Activated naive CD4-positive, alpha-beta T cell treated with anti-CD3 and anti-CD28 coated beads for 36 hours (primary cell): ENCODE measurements at places on chromosomes 4 and X. TPM values are rescaled to one million over a fixed set of nuclear protein-coding genes. Genes with fewer than 3 reads are reported as not detected.
A peak's percentile ranks its signal among the peaks of the same experiment; 100 is the strongest.

The RNF175 gene
- total RNA-seq = 1.4 TPM

The SLC9A7 gene
- total RNA-seq = 10.1 TPM

The IGSF1 gene
- not detected for total RNA-seq

The MTNR1A gene
- not detected for total RNA-seq

The RADX gene
- total RNA-seq = 14.8 TPM

The TLL1 gene
- total RNA-seq = not detected

The PSAPL1 gene
- not detected for total RNA-seq

The TET2 gene
- 36.1 TPM for total RNA-seq

The TBX22 gene
- total RNA-seq = not detected

The DIPK2B gene
- total RNA-seq = not detected

- H3K27me3 ChIP-seq = peaks cover 2% of the 10 kb centered on the region
- no peak for DNase-seq
- no peak overlapping the region for H3K27ac ChIP-seq
These were observed 363.5 kb upstream of the EMCN start for GRCh38 chr4:100881283-100881682.

- H3K4me3 ChIP-seq = peak overlapping the region; percentile 3
- peak; percentile 40 for DNase-seq
- peak overlapping the region; percentile 54 for H3K27ac ChIP-seq
These were observed 2.7 kb upstream of the XKRX start for GRCh38 chrX:100931218-100931924.

DNA sequence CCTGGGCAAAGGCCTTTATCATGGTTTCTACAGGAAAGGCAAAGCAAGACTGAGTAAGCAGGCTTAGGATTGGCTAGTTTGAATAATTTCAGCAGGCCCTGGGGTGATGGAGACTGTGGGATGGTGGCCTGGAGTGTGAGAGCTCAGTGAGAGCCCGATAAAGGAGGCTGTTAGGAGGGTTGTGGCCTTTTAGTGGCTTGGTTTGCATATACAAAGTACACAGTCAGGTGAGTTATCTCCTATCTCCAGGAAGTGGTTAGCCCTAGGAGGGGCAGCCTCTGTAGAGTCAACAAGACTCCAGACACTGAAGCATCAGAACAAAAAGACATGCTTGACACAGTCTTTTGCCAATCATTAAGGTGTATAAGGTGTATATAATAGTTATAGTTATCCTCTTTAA is 157.2 kb downstream of the CFAP299 start:
- peak overlapping the region; percentile 57 for H3K27ac ChIP-seq
- H3K27me3 ChIP-seq = no peaks in the 10 kb centered on the region
- no peak overlapping the region for H3K4me3 ChIP-seq
- peaks cover 46% of the 10 kb centered on the region for H3K4me1 ChIP-seq

- H3K4me1 ChIP-seq = peaks cover 51% of the 10 kb centered on the region
- no peaks in the 10 kb centered on the region for H3K36me3 ChIP-seq
- H3K4me3 ChIP-seq = no peak overlapping the region
- no peaks in the 10 kb centered on the region for H3K27me3 ChIP-seq
These were observed 5.2 kb upstream of the TMEM156 start for GRCh38 chr4:39037491-39037825.

DNA sequence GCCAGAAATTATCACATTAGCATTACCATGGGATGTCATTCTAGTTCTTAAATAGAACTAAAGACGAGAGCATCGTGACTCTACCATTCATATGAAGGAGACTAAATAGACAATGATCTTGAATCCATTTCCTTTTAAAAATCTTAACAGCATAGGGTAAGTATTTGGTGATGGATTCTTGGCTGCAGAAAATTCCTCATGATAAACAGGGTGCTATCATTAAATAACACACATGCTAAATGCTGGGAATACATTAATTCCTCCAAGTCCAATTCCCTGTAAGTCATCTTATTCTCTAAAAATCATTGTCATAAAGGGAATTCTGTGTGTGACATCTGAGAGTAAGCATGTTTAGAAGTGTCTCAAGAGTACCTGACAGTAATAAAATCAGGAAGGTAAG is 470.4 kb upstream of the MAGEB2 start:
- DNase-seq = no peak
- no peaks in the 10 kb centered on the region for H3K36me3 ChIP-seq
- no peaks in the 10 kb centered on the region for H3K27me3 ChIP-seq
- H3K4me3 ChIP-seq = no peak overlapping the region
- no peaks in the 10 kb centered on the region for H3K4me1 ChIP-seq

- H3K4me3 ChIP-seq = peak overlapping the region; percentile 90
- peak overlapping the region; percentile 99 for H3K27ac ChIP-seq
- H3K36me3 ChIP-seq = no peaks in the 10 kb centered on the region
- no peak for DNase-seq
These were observed 24.2 kb downstream of the FAM156A start for GRCh38 chrX:52933976-52934703.

DNA sequence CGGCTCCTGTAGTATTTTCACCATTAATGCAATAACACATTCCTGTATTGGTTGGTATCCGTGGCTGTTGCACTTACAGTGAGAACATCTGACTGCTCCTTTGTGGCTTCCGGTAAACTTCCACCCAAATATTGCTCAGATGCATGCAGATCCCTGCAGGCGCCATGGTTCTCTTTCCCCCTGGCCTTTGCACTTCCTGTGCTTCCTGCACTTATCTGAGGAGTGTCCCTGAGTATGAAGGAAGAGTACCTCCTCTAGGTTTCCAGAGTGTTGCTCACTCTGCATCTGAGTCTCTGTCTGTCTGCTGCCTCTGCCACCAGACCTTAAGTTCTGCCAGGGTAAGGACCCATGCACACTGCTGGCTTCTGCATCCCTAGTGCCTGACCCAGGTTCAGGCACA is 117.2 kb upstream of the SLC34A2 start:
- DNase-seq = no peak
- H3K4me1 ChIP-seq = no peaks in the 10 kb centered on the region
- H3K27ac ChIP-seq = no peak overlapping the region
- H3K4me3 ChIP-seq = no peak overlapping the region

DNA sequence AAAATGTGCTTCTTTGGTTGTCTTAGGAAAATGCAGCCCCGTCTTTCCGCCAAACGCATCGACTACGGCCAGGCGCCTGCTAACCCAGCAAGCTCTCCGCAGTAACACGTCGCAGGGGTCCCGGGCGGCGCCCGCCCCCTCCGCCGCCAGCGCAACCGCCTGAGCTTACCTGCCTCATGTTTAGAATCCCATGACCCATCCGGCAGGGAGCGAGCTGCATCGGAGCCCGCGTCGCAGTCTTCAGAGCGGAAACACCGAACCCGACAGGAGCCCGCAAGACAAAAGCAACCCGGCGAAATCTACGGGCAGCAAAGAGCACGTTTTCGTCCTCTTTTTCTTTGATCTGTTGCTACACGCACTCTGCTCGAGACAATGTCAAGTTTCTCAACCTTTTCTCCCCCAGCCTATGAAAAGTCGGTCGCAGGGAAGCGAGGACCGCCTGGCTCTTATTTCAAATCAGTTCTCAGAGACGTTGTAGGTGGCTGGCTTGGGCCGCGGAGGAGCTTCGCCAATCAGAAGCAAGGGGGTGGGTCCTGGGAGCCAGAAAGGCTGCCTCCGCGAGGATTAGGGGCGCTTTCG is at the start of gene MID1:
Gene MID1 (minus strand): TSS at position 465 of the 579 bp plus-strand sequence. CDS start 53,038 bp downstream, outside the sequence.
- H3K27me3 ChIP-seq = peaks cover 32% of the 10 kb centered on the region
- DNase-seq = peak; percentile 15
- H3K36me3 ChIP-seq = no peaks in the 10 kb centered on the region
- H3K4me3 ChIP-seq = peak within 1 kb of the TSS; percentile 57
- H3K27ac ChIP-seq = no peak within 1 kb of the TSS

GRCh38 chr4:174260099-174260498 is 23.4 kb downstream of the FBXO8 start:
- no peaks in the 10 kb centered on the region for H3K27me3 ChIP-seq
- no peak for DNase-seq

- no peaks in the 10 kb centered on the region for H3K27me3 ChIP-seq
- peak overlapping the region; percentile 31 for H3K27ac ChIP-seq
- no peak for DNase-seq
- H3K36me3 ChIP-seq = peaks cover 52% of the 10 kb centered on the region
- H3K4me1 ChIP-seq = peaks cover 78% of the 10 kb centered on the region
These were observed 13.3 kb downstream of the HNRNPD start for GRCh38 chr4:82360298-82361177.

DNA sequence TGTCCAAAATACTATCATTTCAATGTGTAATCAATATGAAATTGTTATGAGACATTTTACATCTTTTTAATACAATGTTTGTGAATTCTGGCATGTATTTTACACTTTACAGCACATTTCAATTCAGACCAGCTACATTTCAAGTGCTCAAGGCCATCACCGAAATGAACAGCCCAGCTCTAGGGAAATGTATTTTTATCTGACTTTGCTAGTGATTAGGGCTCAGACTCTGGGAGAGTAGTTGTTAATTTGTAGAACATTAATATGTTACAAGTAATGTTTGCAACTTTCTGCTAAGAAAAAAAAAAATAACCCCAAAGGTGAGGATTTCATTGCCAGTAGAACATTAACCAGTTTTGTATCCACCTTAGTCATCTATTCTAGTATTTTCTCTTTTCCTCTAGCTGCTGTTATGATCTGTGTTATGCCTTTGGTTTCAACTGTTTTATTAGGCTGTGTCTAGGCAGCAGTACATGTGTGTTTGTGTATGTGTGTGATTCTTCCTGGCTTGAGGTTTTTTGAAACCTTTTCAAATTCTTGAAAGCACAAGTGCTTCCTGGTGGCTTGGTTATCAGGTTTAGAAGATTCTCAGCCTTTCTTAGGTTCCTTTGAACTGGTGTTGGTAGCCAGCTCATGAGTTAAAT is 125.9 kb downstream of the NSUN7 start:
- H3K4me1 ChIP-seq = no peaks in the 10 kb centered on the region
- no peak overlapping the region for H3K27ac ChIP-seq
- H3K27me3 ChIP-seq = peaks cover 7% of the 10 kb centered on the region
- H3K4me3 ChIP-seq = no peak overlapping the region
- DNase-seq = no peak

DNA sequence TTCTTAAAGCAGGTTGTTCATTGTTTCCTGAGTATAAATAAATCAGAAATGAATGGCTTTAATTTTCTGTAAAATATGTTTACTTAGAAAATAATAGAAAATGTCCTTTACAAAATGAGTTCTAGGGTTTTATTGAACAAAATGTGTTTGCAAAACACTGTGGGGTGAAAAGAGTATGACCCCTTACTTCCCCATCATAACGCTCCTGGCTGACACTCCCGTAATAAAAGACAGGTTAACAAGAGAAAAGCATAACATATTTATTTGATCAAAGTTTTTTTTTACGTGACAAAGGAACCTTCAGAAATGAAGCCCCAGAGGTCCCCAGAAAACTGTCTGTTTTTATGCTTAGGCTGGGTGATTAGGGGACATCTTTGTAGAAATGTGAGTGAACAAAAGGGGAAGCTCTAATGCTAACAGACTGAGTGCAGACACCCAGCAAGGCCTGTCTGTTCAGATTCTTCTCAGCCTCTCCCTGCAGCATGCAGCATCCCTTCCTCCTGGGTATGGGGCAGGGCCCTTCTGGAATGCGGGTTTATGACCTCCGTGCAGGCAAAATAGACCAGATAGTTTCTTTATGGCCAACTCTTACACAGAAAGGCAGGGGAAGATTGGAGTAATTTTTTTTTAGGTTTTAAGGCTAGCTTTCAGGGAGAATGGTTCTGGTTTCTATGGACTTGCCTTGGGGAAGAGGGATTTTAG is 26.1 kb downstream of the ZFP42 start:
- no peak overlapping the region for H3K27ac ChIP-seq
- DNase-seq = no peak
- no peaks in the 10 kb centered on the region for H3K27me3 ChIP-seq
- no peak overlapping the region for H3K4me3 ChIP-seq
- no peaks in the 10 kb centered on the region for H3K4me1 ChIP-seq
- no peaks in the 10 kb centered on the region for H3K36me3 ChIP-seq

- no peak overlapping the region for H3K27ac ChIP-seq
- no peaks in the 10 kb centered on the region for H3K36me3 ChIP-seq
- no peak overlapping the region for H3K4me3 ChIP-seq
- no peaks in the 10 kb centered on the region for H3K27me3 ChIP-seq
These were observed 229.8 kb downstream of the DKK2 start for GRCh38 chr4:106806158-106806797.

- H3K4me3 ChIP-seq = no peak overlapping the region
- no peaks in the 10 kb centered on the region for H3K4me1 ChIP-seq
- no peaks in the 10 kb centered on the region for H3K27me3 ChIP-seq
- DNase-seq = no peak
These were observed 26.4 kb downstream of the ATG4A start for GRCh38 chrX:108117988-108118387.

- H3K36me3 ChIP-seq = peaks cover 3% of the 10 kb centered on the region
- no peak overlapping the region for H3K27ac ChIP-seq
- no peaks in the 10 kb centered on the region for H3K27me3 ChIP-seq
- H3K4me3 ChIP-seq = no peak overlapping the region
These were observed 64.7 kb upstream of the GPR78 start for GRCh38 chr4:8515316-8516060.

DNA sequence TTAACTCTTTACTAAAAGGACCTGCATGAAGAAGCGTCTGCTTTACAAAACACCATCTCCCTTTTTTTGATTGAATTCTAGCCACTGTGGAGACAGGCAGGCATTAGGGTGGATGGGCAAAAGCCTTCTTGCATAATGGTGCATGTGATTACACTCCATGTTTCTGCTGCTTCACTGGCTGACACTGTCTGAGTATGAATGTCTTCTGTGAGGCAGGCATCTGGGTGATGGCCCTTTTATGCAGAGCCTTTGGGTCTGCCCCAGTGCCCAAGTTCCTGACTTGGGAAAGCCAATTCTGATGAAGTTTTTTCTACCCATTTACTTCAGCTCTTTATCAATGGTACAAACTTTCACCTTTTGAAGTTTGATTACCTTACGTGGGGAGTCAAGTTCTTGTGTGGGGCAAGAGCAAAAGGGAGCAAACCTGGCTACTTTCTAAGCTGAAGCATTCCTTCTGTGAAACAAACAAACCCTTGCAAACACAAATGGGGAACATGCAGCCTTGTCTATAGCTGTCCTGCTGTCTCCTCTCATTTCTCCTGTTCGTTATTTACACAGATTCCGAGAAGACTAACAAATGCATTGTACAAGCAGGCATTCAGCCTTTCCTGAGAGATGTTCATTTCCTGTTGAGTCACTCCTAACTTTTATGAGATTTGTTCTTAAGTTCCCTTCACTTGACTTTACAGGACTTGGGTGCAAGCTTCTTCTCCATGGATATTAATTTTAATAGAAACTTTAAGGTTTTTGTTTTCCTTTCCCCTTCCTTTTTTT is 301.9 kb downstream of the TLL1 start:
- no peak overlapping the region for H3K4me3 ChIP-seq
- H3K27ac ChIP-seq = no peak overlapping the region
- no peaks in the 10 kb centered on the region for H3K36me3 ChIP-seq
- H3K27me3 ChIP-seq = no peaks in the 10 kb centered on the region
- H3K4me1 ChIP-seq = no peaks in the 10 kb centered on the region
